GM12878 (cell line): ENCODE measurements at places on chromosomes 7 and 10.

GRCh38 chr7:105010504-105011130 lies 3.4 kb upstream of the KMT2E start:
- H3K4me1 ChIP-seq = peaks cover 6% of the 10 kb centered on the region
- H3K27ac ChIP-seq = peak overlapping the region; percentile 100
- no peaks in the 10 kb centered on the region for H3K36me3 ChIP-seq
- no peaks in the 10 kb centered on the region for H3K27me3 ChIP-seq

DNA sequence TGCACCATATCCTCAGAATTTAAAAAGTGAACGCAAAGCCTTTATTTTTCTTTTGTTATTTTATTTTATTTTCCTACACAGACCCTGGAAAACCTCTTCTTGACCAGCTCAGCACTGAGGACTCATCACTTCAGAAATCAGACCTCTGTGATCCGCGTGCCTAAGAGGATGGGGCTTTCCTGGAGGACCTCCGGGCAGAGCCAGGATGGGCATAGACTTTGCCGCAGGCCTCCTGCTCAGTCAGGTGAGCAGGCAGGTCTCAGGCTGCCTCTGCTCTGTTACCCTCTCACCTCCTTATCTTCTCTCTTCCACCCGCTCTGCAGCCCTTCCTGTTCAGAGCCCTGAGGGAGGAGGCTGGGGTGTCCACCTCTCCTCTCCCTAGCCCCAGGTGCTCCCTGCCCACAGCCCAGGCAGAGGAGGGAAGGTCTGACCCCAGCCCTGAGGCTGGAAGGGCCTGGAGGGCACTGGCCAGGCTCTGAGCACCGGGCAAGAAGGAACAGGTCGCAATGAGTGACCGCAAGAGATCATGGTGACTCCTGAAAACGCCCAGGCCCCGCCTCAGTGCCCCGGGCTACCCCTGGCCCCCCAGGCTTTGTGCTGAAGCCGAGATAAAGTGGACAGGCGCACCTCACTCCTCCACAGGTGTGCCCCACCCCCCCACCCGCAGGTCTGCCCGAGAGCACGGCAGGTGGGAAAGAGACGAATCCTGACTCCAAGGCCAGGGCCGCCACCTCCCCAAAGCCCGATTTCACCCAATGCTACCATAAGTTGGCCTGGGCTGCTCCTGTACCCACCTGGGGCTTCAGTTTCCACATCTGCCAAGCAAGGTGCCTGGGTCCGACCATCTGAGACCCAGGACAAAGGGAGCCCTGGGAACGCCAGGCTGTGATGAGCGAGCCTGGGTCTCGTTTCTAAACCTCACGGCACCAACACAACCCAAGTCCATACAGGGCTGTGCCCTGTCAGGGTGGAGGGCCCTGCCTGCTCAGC lies 2.8 kb downstream of the CALML5 start:
- no peak overlapping the region for H3K27ac ChIP-seq
- no peak overlapping the region for H3K4me3 ChIP-seq
- H3K4me1 ChIP-seq = no peaks in the 10 kb centered on the region
- DNase-seq = no peak
- H3K27me3 ChIP-seq = no peaks in the 10 kb centered on the region; the same call in 1 of the 2 replicates
- H3K36me3 ChIP-seq = no peaks in the 10 kb centered on the region

DNA sequence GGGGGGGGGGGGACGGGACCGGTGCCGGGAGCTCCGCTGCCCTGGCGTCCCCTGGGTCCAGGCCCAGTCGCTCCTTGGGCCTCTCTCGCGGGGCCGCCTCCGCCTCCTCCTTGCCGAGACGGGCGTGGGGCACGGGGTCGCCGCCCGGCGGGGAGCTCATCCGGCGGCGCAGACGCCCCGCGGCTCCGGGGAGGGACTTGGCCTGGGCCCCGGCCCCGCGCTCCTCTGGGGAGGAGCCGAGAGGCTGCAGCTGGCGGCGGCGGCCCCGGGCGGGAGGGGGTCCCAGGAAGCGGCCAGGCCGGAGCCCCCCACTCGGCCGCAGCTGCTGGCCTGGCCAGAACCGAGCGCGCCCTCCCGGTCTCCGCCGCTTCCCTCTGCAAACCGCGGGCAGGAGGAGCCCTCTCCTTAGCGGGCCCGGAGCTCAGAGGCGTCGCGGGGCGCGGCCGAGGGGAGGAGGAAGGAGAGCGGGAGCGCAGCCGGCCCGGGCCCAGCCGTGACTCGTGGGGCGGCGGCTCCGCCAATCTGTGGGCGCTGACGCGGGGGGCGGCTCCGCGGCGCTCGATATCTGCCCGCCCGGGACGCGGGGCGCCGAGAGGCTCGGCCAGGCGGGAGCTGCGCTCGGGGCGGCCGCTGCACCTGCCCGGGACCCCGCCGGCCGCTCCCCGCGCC lies at the start of gene FAM20C:
Gene FAM20C (plus strand): TSS at position 591 of the 669 bp plus-strand sequence. CDS start 629 bp downstream, outside the sequence.
- no peaks in the 10 kb centered on the region for H3K27me3 ChIP-seq
- no peak within 1 kb of the TSS for H3K27ac ChIP-seq
- no peak within 1 kb of the TSS for H3K4me3 ChIP-seq
- no peaks in the 10 kb centered on the region for H3K4me1 ChIP-seq
- DNase-seq = no peak
- no peaks in the 10 kb centered on the region for H3K36me3 ChIP-seq

DNA sequence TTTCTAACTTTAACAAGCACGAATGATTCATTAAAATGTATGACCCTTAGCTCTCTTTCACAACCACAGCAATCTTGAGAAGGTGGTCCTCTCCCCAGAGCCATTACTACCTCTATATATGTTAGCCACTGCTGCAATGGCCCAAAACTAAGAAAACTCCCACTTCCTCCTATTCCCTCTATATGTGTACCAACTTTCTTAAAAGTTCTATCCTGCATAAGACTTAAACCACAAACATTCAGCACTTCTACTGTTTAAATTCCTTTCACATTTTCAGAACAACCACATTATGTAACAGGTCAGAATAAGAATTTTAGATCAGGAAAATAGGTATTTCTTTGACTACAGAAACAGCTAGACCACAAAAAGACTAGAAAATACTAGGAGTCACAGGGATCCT lies 36.2 kb downstream of the WASL start:
- peaks cover 2% of the 10 kb centered on the region; the same call in 1 of the 2 replicates for H3K36me3 ChIP-seq
- H3K27me3 ChIP-seq = no peaks in the 10 kb centered on the region
- no peak for DNase-seq
- H3K27ac ChIP-seq = no peak overlapping the region; the same call in 1 of the 2 replicates

- H3K4me3 ChIP-seq = no peak overlapping the region
- H3K27ac ChIP-seq = no peak overlapping the region
Observed at GRCh38 chr10:102542800-102543418, 39.1 kb downstream of the SUFU start.

- H3K4me1 ChIP-seq = no peaks in the 10 kb centered on the region
- H3K27me3 ChIP-seq = peaks cover 2% of the 10 kb centered on the region; the same call in 1 of the 2 replicates
- no peak overlapping the region for H3K4me3 ChIP-seq
- DNase-seq = no peak
Observed at GRCh38 chr10:60197206-60197605, 192.5 kb downstream of the ANK3 start.

DNA sequence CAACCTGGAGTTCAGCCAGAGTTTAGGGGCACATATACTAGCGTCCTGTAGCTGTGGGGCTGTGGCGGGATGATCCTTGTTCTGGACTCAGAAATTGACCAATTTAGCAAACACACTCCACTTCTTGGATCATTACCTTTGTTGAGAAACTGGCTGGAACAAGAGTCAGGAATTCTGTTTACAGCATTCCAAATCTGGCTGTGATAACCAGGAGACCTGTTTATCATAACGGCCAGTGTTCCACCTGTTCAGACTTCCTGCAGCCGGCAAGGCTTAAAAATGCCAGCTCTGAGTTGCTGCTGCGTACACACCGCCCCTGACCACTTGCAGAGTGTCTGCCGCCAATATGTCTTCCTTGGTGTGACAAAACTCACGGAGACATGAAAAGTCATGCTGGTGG lies 64.8 kb downstream of the ARMC3 start:
- H3K36me3 ChIP-seq = no peaks in the 10 kb centered on the region
- no peaks in the 10 kb centered on the region for H3K27me3 ChIP-seq
- no peak overlapping the region for H3K27ac ChIP-seq
- H3K4me3 ChIP-seq = no peak overlapping the region

GRCh38 chr7:102000123-102000522 lies 182.7 kb downstream of the CUX1 start:
- no peaks in the 10 kb centered on the region for H3K27me3 ChIP-seq
- H3K36me3 ChIP-seq = no peaks in the 10 kb centered on the region
- H3K27ac ChIP-seq = no peak overlapping the region
- peaks cover 19% of the 10 kb centered on the region for H3K4me1 ChIP-seq
- no peak for DNase-seq

- H3K4me1 ChIP-seq = peaks cover 4% of the 10 kb centered on the region; the same call in 1 of the 2 replicates
- no peak overlapping the region for H3K27ac ChIP-seq
- no peaks in the 10 kb centered on the region for H3K36me3 ChIP-seq
- no peak overlapping the region for H3K4me3 ChIP-seq
- no peak for DNase-seq
Observed at GRCh38 chr10:92405419-92405924, 114.5 kb downstream of the MARCHF5 start.

- no peak for DNase-seq
- no peaks in the 10 kb centered on the region for H3K36me3 ChIP-seq
- peaks cover 9% of the 10 kb centered on the region for H3K4me1 ChIP-seq
- no peak overlapping the region for H3K27ac ChIP-seq
Observed at GRCh38 chr10:48496831-48497779, 107.8 kb downstream of the ARHGAP22 start.

- no peak overlapping the region for H3K27ac ChIP-seq
- no peaks in the 10 kb centered on the region for H3K27me3 ChIP-seq
- H3K4me1 ChIP-seq = no peaks in the 10 kb centered on the region
- DNase-seq = no peak
- no peaks in the 10 kb centered on the region for H3K36me3 ChIP-seq
Observed at GRCh38 chr7:41333511-41333910, 369.4 kb downstream of the INHBA start.

- H3K27me3 ChIP-seq = no peaks in the 10 kb centered on the region
- H3K4me1 ChIP-seq = peaks cover 38% of the 10 kb centered on the region
- no peak overlapping the region for H3K27ac ChIP-seq
- no peaks in the 10 kb centered on the region for H3K36me3 ChIP-seq
Observed at GRCh38 chr10:71767420-71768035, 5.8 kb downstream of the VSIR start.

DNA sequence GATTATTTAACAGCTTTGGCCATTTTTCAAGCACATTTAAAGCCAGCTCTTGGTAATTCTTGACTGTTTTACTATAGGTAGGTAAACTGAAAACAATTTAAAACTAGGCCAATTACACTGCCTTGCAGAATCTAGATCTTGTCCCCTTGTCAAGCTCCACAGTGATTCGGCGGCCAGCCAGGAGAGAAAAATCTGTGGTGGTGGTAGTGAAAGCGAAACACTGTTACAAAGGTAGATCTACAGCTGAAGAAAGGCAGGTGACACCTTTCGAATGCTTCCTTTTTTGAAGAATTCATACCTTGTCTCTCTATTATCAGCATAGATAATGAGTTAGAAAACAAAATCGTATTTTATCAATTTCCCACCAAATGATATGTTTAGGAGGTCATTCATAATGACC lies 218.3 kb downstream of the POU6F2 start:
- no peaks in the 10 kb centered on the region for H3K4me1 ChIP-seq
- H3K27ac ChIP-seq = no peak overlapping the region
- H3K27me3 ChIP-seq = no peaks in the 10 kb centered on the region
- no peaks in the 10 kb centered on the region for H3K36me3 ChIP-seq

DNA sequence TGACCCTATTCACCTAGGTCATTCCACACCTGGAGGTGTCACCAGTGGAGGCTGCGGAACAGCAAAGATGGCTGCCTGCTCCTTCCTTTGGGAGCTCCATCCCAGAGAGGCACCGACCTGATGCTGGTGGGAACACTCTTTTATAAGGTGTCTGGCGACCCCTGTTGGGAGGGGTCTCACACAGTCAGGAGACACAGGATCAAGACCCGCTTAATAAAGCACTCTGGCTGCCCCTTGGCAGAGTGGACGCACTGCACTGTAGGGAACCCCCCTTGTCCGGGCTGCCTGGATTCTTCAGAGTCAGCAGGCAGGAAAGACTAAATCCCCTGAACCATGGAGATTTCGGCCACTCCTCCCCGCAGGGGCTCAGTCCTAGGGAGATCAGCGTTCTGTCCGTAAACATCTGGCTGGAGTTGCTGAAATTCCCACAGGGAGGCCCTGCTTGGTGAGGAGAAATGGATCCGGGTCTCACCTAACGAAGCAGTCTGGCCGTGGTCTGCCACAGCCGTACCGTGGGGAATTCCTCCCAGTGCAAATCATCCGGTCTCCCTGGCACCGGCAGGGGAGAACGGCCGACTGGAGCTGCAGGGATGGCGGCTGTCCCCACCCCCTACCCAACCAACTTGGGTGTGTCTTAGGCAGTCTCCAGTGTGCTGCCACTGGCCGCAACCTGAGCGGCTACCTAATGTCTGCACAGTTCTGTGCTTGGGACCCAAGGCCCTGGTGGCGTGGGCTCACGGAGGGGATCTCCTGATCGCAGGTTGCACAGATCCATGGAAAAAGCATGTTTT lies 66.1 kb downstream of the LSMEM1 start:
- no peak overlapping the region for H3K4me3 ChIP-seq
- no peaks in the 10 kb centered on the region for H3K27me3 ChIP-seq
- H3K27ac ChIP-seq = no peak overlapping the region

- H3K27me3 ChIP-seq = no peaks in the 10 kb centered on the region
- H3K27ac ChIP-seq = peak overlapping the region; percentile 9; the same call in 1 of the 2 replicates
- peaks cover 17% of the 10 kb centered on the region for H3K4me1 ChIP-seq
- H3K4me3 ChIP-seq = no peak overlapping the region
- no peaks in the 10 kb centered on the region for H3K36me3 ChIP-seq
- DNase-seq = no peak
Observed at GRCh38 chr10:124961248-124961570, 19.3 kb downstream of the ZRANB1 start.

DNA sequence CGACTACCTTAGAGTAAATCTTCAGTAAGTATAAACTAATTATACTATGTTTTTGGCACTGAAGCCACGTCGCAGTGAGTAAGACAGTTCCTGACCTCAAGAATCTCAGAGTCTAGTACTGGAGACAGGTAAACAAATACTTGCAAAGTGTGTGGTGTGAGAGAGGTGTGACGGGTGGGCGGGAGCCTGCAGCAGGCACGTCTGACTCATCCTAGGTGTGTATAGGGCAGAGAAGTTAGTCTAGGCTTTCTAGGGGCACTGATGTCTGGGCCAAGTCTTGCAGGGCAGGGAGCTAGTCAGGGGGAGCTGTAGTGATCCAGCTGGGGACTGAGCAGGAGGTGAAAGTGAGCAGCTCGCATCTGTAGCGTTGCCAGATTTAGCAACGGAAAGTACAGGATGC lies 35.9 kb upstream of the SFTPD start:
- H3K36me3 ChIP-seq = no peaks in the 10 kb centered on the region
- no peak overlapping the region for H3K4me3 ChIP-seq
- H3K4me1 ChIP-seq = no peaks in the 10 kb centered on the region
- peaks cover 4% of the 10 kb centered on the region; the same call in 1 of the 2 replicates for H3K27me3 ChIP-seq
